ENCODE measurements at places on chromosomes 3 and 15. TPM values are rescaled to one million over a fixed set of nuclear protein-coding genes. Genes with fewer than 3 reads are reported as not detected.

The HSPBAP1 gene
- total RNA-seq: 8.9 TPM

The RASA2 gene
- 36.6 TPM for total RNA-seq

The XCR1 gene
- not detected for total RNA-seq

The MKRN3 gene
- total RNA-seq: 1.1 TPM

The IL12A gene
- total RNA-seq: not detected

Data from activated CD8-positive, alpha-beta memory T cell treated with anti-CD3 and anti-CD28 coated beads for 36 hours (primary cell).